ENCODE measurements at places on chromosomes 6 and 20.

DNA sequence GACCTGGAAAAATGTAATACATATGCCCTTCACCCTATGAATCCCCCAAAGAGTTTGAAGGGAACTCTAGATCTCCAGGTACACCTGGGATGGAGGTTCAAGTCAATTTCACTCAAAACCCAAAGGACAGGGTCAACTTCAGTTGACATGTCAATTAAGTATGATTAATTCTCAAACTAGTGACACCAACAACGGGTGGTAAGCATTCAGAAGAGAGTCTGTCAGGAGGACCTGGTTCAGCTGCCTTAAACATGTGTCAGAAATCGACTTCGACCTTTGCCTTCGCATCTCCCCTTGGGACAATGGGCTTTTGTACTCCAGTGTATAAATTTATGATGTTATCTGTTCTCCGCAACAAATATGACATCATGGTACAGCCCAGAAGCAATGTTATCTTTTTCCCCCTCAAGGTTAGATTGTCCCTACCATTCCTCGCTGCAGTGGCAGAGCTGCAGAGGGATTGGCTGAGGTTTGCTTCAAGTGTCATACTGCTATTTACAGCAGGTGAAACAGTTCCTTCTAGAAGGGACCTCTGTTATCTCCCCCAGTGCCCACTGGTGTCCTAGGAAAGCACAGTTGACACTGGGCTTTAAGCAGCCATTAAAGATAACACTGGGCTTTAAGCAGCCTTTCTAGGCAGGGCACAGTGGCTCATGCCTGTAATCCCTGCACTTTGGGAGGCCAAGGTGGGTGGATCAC, 94.7 kb upstream of the SNX9 start:
- DNase-seq: no peak

DNA sequence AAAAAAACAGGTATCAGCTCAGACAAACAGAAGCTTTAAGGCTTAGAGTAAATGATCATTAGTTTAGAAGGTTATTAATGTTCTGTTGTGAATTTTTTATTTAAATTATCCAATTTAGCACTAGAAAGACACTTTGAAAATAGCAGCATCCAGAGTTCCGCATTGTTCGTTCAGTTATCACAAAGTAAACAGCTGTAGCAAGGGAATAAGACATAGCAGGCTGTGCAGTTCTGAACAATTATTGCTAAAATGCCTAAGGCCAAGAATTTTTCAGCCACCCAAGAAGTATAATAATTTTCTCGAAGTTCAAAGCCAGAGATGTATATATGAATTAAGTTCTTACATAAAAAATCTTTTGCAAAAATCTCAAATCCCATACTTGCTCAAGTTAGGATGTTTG, 8.0 kb upstream of the TNFAIP3 start:
- DNase-seq: no peak

- no peak for DNase-seq
These were observed 823 bp downstream of the NHLRC1 start for GRCh38 chr6:18121580-18122127.

DNA sequence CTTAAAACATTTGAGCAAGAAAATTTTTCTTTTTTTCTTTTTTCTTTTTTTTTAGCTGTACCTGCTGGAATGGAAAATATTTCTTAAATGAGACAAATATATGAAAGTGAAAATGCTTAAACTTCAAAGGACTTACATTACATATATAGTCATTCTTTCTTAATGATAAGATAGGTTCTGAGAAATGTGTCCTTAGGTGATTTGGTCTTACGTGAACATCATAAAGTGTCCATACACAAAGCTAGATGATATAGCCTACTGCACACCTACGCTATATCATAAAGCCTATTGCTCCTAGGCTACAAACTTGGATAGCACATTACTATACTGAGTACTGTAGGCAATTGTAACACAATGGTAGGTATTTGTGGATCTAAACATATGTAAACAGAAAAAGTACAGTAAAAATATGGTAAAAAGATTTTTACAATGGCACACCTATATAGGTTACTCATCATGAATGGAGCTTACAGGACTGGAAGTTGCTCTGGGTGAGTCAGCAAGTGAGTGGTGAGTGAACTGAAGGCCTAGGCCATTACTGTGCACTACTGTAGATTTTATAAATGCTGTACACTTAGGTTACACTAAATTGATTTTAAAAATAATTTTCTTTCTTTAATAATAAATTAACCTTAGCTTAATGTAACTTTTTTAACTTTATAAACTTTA, 54.6 kb downstream of the RPP21 start:
- DNase-seq: no peak

DNA sequence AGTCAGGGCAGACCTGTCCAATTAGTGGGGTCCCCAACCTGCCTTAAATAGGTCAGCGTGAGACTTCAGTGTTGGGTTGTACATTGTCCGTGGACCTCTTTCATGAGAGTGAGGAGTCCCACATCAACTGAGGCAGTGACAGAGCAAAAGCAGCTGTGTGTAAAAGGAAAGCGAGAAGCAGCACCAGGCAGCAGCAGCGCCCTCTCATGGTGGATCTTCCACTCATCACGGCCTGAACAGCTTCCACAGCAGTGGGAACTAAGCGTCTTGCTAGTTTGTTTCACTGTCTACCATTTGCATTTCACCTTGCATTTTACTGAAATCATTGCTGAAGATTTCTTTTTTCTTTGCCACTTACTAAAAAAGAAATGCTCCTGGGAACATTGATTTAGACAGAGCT, 333.8 kb downstream of the PKHD1 start:
- no peak for DNase-seq

DNA sequence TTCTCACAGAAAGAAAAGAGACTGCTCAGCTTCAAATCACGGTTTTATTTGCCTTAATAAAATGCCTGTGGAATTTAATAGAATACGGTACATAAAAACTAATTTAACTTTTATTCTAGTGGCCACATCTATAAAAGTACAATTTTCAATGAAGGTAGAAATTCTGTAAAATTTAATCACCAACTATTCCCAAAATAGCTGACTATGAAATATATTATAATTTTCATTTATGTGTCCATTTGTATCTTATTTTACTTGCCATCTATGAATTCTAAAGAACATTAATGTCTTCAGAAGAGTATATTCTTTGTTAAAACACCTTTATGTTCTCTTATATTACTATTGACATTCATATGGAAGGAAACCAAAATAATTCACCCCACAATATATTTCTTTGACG, 192.6 kb downstream of the BTBD3 start:
- DNase-seq: no peak

- no peak for DNase-seq
These were observed 881.9 kb downstream of the QKI start for GRCh38 chr6:164296411-164296810.
